ENCODE measurements at places on chromosomes 2 and 18. TPM values are rescaled to one million over a fixed set of nuclear protein-coding genes. Genes with fewer than 3 reads are reported as not detected.

Gene BCL11A
- total RNA-seq, result under 0.01 TPM

Gene TNFRSF11A
- total RNA-seq, result not detected

Gene IER3IP1
- total RNA-seq, result 20.5 TPM

Gene CDH7
- not detected for total RNA-seq

Gene DRC1
- total RNA-seq, result 0.58 TPM

Gene ABHD1
- not detected for total RNA-seq

Gene RAB31
- 18.6 TPM for total RNA-seq

Gene CAPN10
- 20.4 TPM for total RNA-seq

Measured in myometrial cell (primary cell).